ENCODE measurements at places on chromosomes 2 and 18.

DNA sequence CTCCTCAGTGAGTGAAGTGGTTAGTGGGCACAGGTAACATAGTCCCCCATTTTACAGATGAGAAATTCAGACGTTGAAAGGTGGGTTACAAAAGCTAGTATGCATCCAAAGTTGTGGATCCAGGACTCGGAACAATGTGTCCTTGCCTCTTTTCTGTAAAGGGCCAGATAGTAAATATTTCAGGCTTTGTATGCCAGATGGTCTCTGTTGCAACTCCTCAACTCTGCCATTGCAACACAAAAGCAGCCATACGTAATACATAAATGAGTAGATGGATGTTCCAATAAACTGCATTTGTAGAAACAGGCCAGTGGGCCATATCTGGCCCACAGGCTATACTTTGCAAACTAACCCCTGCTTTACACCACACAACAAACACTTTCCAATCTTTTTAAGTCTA is 166.6 kb upstream of the PKDCC start:
- DNase-seq: no peak

DNA sequence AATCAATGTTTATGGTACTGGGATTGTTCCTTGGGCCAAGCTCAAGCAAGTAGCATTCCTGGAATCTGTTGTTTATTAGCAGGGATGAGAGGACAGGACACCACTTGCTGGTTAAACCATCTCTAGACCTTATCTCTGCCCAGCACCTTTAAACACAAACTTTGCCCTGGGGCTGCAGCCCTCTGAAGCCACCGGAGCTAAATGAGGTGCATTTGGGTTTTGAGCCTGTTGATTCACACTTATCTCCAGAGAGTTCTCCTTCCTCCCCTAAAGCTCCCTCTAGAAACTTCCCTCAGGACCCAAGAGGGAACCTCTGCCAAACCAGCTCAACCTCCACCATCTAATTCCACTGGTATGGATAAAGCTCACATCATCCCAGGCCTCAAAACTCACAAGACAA is 94.8 kb upstream of the EPAS1 start:
- DNase-seq: no peak

- no peak for DNase-seq
These were observed 163.8 kb downstream of the CLIP4 start for GRCh38 chr2:29278966-29279365.

DNA sequence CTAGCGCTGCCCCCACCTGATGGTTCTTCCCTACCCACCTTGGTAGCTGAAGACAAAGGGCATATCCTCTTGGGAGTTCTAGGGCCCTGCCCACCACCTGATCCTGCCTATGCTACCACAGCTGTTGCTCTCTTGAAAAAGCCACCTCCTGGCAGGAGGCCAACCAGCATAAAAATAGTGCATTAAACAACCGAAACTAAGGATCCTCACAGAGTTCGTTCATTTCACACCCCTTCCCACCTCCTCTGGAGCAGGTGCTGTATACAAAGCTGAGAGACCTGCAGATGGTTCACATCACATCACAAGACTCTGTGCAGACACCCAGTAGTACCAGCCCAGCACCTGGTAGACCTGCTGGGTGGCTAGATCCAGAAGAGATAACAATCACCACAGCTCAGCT is 1348.0 kb upstream of the TMEFF2 start:
- no peak for DNase-seq

DNA sequence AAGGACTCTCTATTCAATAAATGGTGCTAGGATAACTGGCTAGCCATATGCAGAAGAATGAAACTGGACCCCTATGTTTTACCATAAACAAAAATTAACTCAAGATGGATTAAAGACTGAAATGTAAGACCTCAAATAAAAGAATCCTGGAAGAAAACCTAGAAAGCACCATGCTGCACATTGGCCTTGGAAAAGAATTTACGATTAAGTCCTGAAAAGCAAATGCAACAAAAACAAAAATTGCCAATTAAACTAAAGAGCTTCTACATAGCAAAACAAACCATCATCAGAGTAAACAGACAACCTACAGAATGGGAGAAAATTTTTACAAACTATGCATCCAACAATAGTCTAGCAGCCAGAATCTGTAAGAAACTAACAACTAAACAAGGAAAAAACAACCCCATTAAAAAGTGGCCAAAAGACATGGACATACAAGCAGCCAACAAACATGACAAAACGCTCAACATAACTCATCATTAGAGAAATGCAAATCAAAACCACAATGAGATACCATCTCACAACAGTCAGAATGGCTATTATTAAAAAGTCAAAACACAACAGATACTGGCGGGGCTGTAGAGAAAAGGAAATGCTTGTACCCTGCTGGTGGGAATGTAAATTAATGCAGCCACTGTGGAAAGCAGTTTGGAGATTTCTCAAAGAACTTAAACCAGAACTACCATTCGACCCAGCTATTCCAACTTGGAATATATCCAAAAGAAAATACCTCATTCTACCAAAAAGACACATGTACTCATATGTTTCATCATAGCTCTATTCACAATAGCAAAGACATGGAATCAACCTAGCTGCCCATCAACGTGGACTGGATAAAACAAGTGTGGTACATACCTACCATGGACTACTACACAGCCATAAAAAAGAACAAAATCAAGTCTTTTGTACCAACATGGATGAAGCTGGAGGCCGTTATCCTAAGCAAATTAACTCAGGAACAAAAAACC is 30.6 kb downstream of the SEPTIN10 start:
- no peak for DNase-seq

- no peak for DNase-seq
These were observed 8.6 kb downstream of the SGO2 start for GRCh38 chr2:200534572-200534971.

- no peak for DNase-seq
These were observed 220.4 kb downstream of the ZNF516 start for GRCh38 chr18:76274468-76275289.

GRCh38 chr2:109694190-109694589 is 80.0 kb downstream of the SOWAHC start:
- no peak for DNase-seq

DNA sequence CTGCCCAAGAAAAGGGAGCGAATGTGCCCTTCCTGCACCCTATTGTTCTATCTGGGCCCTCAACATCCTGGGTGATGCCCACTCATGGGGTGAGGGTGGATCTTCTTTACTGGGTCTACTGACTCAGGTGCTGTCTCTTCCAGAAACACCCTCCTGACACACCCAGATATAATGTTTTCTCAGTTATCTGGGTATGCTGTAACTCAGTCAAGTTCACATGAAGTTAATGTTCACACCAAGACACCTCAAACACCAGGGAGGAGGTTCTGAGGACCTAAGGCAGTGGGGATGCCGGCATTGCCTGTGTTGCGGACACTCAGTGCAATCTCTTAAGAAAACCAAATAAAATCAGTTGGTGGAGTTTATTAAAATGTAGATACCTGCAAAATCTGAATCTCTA is 500.9 kb downstream of the BCL11A start:
- no peak for DNase-seq

GRCh38 chr2:102070058-102070642 is 72.4 kb upstream of the IL1R1 start:
- DNase-seq: no peak

DNA sequence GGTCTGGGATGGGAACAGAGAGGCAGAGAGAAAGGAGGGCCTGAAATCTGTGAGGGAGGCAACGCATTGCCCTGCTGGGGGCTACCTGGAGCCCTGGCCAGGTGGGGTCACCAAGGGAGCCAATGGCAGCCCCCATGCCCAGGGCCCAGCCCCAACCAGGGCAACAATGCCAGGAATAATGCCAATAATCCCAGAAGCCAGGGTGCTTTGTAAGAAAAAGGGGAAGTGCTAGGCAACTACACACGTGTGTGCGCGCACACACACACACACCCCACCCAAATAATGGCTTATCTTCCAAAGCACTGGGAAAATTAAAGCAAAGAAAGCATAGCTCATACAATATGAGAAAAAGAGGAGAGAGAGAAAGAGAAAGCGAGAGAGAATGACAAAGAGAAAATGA is 7.0 kb upstream of the CLEC4F start:
- no peak for DNase-seq
